Stimulated activated CD8-positive, alpha-beta memory T cell treated with anti-CD3 and anti-CD28 coated beads, Interleukin-4, amount 100 ng/mL, for 48 hours (primary cell): ENCODE measurements at places on chromosomes 6 and 20.

DNA sequence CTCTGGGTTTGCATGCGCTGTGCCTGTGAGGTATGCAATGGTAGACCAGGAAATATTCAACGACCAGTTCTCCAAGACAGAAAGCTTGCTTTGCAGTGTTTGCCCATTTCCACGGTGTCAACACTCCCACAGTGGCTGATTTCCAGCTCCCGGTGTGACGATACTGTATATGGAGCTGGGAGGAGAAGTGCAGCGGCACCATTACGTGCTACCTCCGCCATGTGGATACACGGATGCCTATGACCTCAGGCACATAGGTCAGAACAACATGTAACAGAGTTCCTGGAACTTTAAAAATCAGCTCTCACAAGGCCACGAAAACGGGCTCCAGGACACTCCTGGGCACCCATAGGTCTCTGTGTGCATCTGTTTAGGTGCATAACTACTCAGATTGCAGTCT, 51.1 kb downstream of the NFATC2 start:
- DNase-seq = no peak

- DNase-seq = no peak
These were observed 203.0 kb upstream of the PCSK2 start for GRCh38 chr20:17023806-17024205.

DNA sequence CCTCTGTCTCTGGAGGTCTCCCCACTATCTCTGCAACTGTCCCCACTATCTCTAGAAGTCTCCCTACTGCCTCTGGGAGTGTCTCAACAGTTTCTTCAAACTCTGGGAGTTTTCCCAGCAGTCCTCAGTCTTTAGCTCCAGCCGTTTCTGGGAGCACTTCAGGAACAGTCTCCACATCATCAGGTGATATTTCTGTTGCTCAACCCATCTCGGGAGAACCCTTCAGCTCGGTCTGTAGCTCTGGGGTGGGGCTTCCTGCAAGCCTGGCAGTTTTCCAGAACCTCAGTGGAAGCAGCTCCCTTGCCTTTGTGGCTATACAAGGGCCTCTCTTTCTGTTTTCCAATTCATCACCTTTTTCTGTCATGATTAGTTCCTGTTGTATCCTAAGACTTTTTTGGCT, 3.0 kb upstream of the SFTA2 start:
- DNase-seq = no peak

- DNase-seq = no peak
These were observed 22.1 kb upstream of the ADGRF1 start for GRCh38 chr6:47064274-47064673.

- no peak for DNase-seq
These were observed 548.4 kb upstream of the JAG1 start for GRCh38 chr20:11222243-11222642.

DNA sequence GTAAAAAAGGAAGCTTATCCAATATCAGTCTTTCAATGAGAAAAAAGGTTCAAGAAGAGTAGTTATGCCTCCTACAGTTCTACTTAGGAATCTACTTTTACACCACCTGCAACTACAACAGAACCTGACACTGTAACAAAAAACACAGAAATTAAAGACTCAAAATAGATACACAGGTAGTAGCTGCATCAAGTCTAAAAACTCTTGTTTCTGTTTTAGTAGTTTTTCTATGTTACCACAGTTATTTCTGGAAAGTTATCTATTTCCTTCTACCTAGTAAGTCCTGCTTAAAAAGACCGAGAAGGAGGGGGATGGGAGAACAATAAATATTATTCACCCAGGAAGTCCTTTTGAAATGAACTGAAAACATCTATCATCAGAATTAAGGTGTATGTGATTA, 52.5 kb downstream of the ATG5 start:
- DNase-seq = no peak

- DNase-seq = no peak
These were observed 585 bp upstream of the DSE start for GRCh38 chr6:116369964-116370759.

GRCh38 chr6:116463301-116463700, 2.1 kb downstream of the CALHM6 start:
- DNase-seq = no peak

- DNase-seq = no peak
These were observed 256.0 kb downstream of the TPBG start for GRCh38 chr6:82619573-82619972.

- no peak for DNase-seq
These were observed 17.0 kb upstream of the CPNE5 start for GRCh38 chr6:36856277-36856676.

DNA sequence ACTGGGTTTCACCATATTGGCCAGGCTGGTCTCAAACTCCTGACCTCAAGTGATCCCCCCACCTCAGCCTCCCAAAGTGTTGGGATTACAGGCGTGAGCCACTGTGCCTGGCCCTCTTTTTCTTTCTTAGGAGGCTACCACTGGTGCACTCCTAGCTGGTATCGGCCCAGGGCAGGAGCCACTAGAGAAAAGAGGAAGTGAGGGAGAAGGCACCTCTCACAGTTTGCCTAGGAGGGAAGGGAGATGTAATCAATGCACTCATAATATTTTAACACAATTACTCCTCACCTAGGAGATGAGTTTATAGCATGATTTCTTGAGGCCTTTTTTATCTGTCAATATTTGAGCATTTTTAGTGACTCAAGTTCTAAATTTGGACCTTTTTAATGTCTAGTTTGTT, 189.0 kb upstream of the SOX4 start:
- DNase-seq = no peak

- no peak for DNase-seq
These were observed 558.4 kb upstream of the CDH4 start for GRCh38 chr20:60693496-60694133.

DNA sequence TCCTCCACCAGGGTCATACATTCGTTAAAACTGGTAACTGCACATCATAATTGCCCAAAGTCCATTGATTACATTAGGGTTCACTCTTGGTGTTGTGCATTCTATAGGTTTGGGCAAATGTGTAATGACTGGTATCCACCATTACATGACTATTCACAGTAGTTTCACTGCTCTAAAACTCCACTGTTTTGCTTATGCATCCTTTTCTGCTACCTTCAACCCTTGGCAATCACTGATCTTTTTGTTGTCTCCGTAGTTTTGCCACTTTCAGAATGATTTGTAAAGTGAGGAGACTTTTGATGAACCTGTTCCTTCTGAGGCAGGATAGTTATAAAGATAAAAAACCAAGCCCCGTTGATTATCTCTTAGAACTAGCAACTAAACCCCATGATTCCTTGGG, 187.3 kb upstream of the MCHR2 start:
- no peak for DNase-seq

GRCh38 chr6:16196260-16196983, 42.0 kb upstream of the GMPR start:
- no peak for DNase-seq

- no peak for DNase-seq
These were observed 11.3 kb downstream of the TFAP2B start for GRCh38 chr6:50829898-50830444.

- no peak for DNase-seq
These were observed 372.7 kb downstream of the CDKAL1 start for GRCh38 chr6:20906945-20907344.

DNA sequence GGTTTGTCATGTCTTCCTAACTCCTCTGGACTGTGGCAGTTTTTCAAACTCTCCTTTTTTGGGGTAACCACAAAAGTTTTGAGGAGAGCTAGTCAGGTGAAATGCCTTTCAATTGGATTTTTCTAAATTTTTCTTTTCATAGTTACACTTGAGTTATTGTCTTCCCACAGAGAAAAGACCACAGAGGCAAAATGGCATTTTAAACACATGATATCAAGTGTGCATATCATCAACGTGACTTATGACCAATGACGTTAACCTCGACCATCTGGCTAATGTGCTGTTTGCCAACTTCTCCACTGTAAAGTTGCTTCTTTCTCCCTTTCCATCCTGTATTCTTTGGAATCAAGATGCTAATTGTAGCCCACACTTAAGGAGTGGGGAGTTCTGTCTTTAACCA, 41.3 kb upstream of the SNAP25 start:
- no peak for DNase-seq
